Activated naive CD8-positive, alpha-beta T cell treated with anti-CD3 and anti-CD28 coated beads, Interleukin-2, amount 50 U/mL, for 16 hours (primary cell): ENCODE measurements at places on chromosomes 16 and 17.

DNA sequence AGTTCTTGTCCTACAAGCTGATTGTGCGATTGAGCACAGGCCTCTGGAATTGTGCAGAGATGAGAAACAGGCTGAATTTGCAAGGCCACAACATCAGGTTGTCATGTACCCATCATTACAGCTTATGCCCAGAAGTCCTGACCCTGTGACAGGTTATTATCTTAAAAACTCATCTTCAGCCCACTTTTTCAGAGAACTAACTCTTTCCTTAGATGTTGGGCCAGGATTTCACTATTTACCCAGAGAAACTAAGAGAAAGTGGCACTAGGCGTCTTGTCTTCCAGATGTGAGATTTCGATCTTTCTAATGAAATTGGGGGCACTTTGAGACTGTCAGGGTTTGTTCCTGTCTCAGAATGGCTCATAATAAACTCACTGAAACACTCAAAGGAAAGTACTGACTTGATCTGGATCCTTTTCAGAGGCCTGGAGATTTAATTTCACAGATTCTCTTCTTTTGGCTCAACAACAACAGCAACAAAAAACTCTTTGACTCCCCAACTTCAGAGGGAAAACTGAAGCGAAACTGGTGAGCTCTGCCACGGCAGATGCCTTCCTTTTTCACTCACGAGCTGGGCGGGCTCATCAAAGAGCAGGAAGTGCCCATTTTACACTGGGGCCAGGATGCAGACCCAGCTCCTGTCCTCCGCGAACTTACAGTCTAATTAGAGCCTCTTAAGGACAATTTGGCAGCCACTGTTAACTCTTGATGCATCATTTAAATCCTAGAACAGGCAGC, 17.7 kb upstream of the SLC12A3 start:
- no peak for DNase-seq

DNA sequence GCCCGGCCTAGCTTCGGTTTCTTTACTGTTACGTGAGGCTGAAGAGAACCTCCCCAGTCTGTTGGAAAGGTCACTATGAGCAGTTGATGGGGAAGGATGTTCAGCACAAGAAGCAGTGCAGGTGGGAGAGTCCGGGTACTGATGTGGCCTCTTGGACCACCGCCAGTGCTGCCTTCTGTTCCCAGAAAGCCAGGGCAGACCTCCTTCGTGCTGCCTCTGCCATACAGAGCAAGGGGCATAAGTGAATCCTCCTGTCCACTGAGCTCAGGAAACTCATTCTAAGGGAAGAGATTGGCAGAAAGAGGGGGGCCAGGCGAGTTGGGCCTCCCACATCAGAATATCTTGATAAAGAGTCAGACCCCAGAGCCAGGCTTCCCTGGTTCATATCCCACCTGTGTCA, 3.7 kb downstream of the PPP4C start:
- DNase-seq, result no peak

DNA sequence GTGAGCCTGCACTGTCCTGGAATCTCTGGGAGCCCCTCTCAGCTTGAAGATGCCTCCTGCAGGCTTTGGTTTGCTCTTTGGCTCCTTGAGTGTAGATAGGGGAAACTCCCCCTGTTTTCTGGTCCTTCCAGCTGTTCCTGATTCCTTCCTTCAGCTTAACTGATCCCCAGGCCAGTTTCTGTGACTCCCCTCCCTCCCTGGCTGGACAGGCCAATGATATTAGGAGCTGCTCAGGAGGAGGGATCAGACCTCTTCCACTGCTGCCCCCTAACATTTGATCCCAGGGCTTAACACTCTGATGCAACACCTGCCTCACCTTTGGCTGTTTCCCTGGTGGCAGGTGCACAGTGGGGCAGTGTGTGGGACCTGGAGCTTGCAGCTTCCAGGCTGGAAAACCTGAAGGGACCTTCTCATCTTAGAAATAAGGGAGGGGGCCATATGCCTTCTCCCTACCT, at the start of gene TAC4:
Gene TAC4, minus strand, starts transcription at position 51 of the 455 bp plus-strand sequence. CDS start 52 bp downstream, outside the sequence.
- DNase-seq, result no peak

DNA sequence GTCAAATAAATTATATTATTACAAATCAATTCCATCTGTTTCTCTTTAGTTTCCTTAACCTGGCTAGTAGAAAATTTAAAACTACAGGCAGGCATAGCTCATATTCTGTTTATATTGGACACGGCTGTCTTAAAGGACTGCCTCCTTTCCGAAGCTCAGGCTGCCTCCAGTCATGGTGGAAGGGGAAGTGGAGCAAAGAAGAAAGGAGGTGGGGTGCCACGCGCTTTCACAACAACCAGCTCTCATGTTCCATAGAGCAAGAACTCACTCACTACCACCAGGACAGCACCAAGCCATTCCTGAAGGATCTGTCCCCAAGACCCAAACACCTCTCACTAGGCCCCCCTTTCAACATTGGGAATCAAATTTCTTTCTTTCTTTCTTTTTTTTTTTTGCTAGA, 149.3 kb upstream of the KCNJ18 start:
- no peak for DNase-seq

GRCh38 chr17:18877104-18877645, 19.2 kb downstream of the PRPSAP2 start:
- DNase-seq, result no peak

- DNase-seq, result no peak
Measured at GRCh38 chr16:81933361-81933760, 77.9 kb downstream of the SDR42E1 start.

DNA sequence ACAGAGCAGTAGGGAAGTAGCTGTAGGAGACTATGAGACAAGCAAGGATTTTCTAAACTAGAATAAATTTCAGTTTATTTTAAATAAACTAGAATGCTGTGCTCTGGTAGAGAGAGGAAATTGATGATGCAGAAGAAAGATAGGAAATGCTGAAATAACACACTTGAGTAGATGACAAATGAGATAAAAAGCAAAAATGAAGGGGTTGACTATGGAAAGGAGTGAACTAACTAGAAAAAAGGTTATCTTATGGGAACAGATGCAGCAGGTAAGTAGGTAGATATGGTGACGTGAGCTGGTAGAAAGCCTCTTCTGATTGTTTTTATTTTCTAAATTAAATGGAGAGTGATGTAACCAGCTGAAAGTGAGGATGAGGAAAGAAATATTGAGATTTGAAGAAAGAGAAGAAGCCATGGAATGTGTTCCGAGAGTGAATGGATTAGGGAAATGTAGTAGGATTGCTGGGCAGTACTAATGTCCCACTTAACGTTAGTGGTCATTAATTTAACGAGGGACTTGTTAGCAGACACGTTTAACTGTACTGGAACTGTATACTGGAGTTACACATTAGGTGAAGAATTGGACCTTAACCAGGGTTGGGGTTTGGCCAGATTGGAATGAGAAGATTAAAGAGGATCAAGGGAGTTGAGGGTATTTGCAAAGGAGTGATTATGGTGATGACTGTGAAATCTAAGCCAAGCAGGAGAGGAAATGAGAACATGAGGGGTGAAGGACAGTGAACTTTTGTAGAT, 196.5 kb downstream of the TANC2 start:
- DNase-seq, result no peak
